Stimulated activated CD4-positive, alpha-beta T cell treated with anti-CD3 and anti-CD28 coated beads, Interleukin-1b, Interleukin-23, amount 100 ng/mL, for 4 hours (primary cell): ENCODE measurements at places on chromosomes 2 and 18.

- no peak for DNase-seq
Observed at GRCh38 chr2:190970160-190970559, 43.8 kb downstream of the STAT1 start.

- no peak for DNase-seq
Observed at GRCh38 chr2:1282552-1282951, 130.7 kb upstream of the TPO start.

DNA sequence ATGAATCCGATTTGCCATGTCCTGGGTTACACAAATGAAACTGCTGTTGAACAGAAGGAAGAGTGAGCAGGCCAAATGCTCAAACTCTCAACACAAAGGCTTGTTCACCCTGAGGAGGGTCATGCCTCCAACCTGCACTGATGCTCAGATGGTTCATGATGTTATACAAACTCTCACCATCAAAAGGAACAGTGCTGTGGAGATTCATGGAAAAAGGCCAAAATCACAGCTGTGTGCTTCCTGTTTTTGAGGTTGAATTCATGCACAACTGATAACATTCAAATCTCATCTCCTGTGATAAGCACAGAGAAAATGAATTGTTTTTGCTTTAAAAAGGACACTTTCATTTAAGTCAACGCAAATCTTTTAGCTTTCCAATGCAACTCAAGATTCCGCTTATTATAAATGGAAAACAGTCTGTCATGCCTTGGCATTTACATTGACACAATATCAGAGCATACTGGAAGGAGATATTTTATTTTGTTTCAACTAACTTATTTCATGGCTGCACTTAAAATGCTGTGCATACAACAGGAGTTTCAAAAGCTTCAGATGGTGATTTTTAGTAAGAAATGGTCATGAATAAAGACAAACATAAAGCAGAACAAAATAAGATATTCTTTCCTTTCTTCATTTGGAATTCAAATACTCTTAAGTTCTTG is 22.2 kb upstream of the TTN start:
- no peak for DNase-seq

DNA sequence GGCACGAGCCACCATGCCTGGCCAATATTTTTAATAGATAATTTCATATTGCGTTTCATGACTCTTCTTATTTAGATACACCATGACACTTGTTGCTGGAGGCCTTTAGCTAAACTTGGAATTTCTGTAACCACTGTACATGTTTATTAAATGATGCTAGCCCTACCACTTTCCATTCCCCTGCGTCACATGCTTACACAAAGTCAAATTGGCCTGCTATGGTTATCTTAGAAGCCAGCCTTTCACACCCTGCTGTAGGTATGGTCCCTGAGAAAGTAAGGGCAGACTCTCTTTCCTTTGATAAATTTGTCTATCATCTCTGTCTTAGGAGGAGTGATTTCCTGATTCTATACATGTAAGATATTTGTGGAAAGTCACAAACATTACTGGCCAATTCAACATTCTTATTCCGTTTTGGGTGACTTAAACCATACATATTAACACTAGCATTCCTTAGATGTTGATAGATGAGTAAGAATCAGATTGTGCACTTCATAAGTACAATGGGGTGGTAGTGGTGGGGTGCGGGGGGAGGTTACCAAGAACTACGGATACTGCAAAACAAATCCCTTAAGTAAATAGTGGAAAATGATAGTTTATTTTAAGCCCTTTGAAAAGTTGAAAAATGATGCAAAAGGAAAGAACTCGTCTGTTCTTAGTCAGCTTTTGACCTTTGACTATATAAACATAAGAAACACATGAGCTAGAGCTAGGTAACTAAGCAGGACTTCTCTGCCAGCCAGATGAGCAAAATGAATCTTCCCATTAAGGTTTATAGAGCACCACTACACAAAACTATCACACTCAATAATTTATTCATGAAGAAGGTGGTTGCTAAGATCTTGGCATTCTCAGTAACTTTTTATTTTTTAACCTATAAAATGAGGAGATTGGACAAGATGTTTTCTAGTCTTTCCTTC is 7.9 kb upstream of the NDUFV2 start:
- DNase-seq: peak; percentile 30

DNA sequence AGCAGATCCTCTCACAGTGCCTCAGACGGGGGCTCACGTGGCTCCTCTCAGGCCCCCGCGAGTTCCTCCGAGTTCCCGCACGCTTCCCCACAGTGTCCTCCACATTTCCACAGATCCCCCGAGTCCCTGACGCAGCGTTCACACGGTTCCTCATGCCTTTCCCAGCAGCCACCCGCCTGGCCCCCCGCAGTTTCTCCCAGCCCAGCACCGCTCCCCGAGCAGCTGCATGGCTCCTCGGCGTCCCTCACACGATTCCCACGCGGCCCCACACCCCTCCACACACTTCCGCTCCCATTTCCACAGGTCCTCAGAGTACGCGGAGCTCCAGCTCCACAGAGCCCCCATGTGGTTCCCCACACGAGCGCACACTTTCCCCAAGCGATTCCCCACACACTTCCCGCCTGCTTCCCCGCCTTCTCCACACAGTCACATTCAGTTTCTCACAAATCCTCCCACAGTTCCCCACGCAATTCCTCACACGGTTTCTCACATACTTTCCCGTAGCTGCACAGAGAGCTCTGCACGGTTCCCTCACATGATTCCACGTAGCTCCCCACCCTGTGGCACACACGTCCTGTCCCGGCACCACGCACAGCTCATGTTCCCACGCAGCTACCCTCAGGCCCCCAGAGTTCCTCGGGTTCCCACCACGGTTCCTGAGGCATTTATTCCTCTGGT is 39.9 kb downstream of the KIF1A start:
- DNase-seq: no peak

DNA sequence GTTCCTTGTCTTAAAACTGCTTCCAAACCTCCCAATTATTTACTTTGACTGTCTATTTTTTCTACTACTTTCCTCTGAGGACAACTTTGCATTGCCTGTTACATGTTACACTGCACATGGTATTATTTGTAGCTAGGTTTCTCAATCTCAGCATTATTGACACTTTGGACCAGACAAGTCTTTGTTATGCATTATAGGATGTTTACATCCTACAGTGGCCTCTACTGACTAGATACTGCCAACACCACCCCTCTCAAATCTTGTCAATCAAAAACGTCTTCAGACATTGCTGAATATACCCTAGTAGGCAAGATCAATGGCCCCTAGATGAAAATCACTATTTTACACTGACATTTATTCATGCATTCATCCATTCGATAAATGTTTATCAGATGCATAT is 129.6 kb upstream of the DNAJC10 start:
- no peak for DNase-seq

- DNase-seq: no peak
Observed at GRCh38 chr2:47221039-47221438, 65.9 kb upstream of the STPG4 start.

- DNase-seq: no peak
Observed at GRCh38 chr2:98522854-98523253, 78.2 kb downstream of the INPP4A start.
